Dorsolateral prefrontal cortex (tissue), 122 donors: ENCODE measurements at places on chromosomes 13 and 19.
A peak's percentile ranks its signal among the peaks of the same experiment; 100 is the strongest.

- DNase-seq = no peak
Observed at GRCh38 chr13:98143601-98144026, 720 bp downstream of the FARP1 start.

- no peak for DNase-seq
Observed at GRCh38 chr13:38656699-38657098, 30.2 kb upstream of the FREM2 start.

DNA sequence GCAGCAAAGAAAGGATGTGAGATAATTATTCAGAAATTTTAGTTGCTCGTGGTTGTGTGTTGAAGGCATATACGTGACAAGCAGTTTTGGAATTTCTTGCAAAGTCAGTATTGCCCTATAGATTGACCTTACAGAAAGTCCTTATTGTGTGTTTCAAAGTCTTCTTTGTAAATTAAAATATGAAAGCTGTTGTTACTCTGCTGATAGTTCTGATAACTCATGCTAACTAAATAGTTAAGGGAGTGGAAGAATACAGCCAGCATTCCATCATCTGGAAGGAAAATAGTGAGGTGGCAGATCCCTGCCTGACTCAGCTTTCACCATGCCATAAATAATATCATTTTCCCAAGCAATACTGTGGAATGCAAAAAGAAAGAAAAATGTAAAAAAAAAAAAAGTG, 27.2 kb downstream of the WASF3 start:
- DNase-seq = no peak

GRCh38 chr13:99014522-99014921, 36.7 kb upstream of the DOCK9 start:
- peak; percentile 18 for DNase-seq

DNA sequence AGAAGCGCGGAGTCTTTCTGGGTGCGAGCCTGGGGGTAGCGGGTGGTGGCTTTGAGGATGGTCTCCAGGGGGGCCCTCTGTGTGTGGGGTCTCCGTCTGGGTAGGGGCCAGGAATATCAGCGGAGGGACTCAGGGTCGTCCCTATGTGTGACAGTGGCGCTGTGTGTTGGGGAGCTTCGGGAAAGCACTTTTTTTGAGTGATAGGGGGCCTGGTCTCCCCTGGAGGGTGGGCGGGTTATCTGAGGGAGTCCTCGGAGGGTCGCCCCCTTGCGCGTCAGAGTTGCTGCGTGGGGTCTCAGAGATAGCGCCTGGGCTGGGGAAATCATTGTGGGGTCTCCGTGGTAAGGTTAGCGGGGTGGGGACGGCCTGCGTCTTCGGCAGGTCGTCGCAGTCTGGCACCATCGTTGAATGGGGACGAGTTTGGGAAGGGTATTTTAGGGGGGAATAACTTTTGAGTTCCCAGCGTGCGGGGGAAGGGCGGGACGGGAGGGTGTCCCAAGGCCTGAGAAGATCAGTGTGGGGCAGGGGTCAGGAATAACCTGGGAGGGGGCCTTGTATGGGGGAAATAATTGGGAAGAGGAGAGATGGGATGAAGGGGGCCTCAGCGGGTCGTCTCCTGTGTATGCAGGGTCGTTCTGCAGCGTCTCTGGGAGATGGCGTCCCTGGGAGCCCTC, 857 bp downstream of the IER2 start:
- no peak for DNase-seq

- no peak for DNase-seq
Observed at GRCh38 chr13:112249644-112250610, 126.2 kb upstream of the SPACA7 start.

DNA sequence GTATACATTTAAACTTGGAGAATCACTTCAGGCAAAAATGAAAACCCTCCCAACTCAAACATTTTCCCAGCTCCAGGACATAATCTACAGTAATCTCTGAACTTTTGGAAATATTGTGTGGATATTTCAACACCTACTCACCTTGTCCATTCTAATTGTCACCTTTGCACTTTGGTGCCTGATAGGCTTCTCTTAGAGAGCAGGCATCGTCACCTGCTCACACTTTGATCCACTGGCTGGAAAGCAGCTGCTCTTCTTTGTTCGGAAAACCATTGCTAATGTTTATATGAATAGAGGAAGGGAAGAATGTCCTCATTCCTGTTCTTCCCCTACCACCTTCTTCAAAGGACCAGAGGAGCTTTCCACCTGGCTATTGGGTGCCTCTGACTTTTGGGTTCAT, 411.2 kb downstream of the FGF9 start:
- no peak for DNase-seq

- peak; percentile 76 for DNase-seq
Observed at GRCh38 chr19:49149652-49150105, 5.5 kb downstream of the HRC start.
